ENCODE measurements at places on chromosomes 1 and 21.

DNA sequence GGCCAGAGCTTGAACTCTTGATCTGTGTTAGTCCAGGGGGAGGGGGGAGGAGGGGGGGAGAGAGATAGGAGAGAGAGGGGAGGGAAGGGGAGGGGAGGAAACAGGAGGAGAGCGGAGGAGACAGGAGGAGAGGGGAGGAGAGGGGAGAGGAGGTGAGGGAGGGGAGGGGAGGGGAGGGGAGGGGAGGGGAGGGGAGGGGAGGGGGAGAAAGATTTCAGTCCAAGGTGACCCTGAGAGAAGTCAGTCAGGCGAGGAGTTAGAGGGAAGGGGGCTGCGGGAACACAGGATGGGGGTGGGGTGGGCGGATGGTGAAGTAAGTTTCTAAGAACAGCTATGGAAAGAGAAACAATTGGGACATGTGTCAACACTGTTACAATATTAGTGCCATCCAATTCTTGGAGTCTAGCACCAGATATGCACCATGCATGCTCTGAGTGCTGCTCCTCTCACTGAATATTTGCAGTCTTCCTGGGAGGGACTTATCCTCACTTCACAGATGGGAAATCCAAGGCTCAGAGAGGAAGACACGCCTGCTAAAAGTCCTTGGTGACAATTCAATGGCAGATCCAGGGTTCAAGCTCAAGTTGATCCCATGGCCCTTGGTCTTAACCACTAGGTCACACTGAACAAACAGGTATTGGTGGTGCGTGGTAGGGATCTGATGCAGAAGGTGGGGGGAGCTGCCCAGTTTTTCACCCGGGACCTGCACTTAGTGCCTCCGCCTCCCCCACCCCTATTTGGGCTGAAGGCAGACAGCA is 42.5 kb upstream of the ECE1 start:
- DNase-seq, result no peak

DNA sequence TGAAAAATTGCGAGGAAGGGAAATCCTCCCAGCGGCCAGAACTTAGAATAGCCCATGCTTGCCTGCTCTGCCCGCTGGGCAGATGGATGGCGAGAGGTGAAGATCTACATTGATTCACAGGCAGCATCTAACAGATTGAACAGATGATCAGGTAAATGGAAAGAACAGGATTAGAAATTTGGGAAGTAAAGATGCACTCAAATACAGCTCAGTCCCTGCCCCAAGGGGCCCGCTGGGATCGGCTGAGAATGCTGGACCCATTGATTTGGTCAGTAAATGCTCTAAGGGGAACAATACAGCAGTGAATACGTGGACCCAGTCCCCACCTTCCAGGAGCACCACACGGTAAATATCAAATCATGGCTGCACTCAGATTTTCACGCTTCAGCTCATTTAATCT is 248.2 kb downstream of the MATN1 start:
- no peak for DNase-seq

DNA sequence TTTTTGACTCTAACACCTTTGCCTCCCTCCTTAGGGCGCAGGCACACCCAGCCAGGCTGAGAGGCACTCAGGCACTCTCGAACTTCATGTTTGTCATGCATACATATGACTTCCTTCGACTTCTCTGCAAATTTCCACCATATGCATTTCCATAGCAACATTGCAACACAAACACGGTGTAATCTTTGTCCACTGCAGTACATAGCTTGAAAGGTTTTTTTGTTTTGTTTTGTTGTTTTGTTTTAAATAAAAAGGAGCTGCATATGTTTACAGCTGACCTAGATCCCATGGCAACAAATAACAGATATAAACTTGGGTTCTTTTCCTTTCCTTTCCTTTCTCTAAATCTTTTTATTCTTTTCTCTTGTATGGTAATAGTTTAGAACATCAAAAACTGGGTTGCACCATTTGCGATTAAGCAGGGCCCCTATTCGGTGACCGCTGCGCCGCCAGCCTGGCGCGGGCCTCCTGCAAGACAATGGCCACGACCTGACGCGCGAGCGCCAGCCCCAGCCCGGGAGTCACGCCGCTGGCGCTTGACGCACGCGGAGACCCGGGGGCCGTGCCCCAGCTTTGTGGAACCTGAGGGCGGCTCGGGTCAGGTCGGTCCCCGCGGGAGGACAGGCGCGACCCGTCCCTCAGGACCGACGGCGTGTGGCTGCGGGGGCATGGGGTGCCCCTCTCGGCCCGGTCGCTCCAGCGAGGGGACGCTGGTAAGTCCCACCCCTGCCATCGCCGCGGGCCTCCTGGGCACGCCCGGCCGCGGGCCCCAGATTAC is 35.2 kb downstream of the CCN1 start:
- no peak for DNase-seq

GRCh38 chr21:42621166-42621818 is 32.1 kb upstream of the PDE9A start:
- no peak for DNase-seq

GRCh38 chr1:203046984-203047630 is 20.8 kb downstream of the PPFIA4 start:
- DNase-seq, result no peak

DNA sequence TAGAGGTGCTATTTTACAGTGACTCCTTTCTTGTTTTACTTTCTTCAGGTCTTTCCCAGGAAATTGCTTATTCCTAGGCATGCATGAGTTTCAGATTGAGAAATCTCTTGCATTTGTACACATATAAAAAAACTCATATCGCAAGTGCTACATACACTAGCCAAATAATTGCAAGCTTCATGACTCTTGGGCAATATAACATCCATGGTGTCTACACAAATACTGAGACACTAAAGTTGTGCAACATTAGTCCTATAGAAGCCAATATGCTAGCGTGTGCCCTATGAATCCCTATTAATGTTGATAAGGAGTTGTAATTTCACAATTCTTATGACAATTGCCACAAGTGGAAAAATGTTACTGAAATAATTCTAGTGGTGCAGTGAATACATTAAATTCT is 591.0 kb downstream of the ADGRL2 start:
- DNase-seq, result peak; percentile 80

Data from skeletal muscle cell (primary cell).